Stimulated activated naive CD8-positive, alpha-beta T cell treated with anti-CD3 and anti-CD28 coated beads, Interleukin-15, Interleukin-2, amounts not matched to agents 100 U/mL and 50 U/mL, for 24 hours (primary cell): ENCODE measurements at places on chromosomes 4 and X.

- no peak for DNase-seq
Observed at GRCh38 chrX:148363471-148364235, 136.8 kb upstream of the AFF2 start.

GRCh38 chr4:120052856-120053255, 13.8 kb downstream of the MAD2L1 start:
- DNase-seq, result no peak

GRCh38 chrX:153953342-153953830, 8.9 kb upstream of the RENBP start:
- peak; percentile 83 for DNase-seq

DNA sequence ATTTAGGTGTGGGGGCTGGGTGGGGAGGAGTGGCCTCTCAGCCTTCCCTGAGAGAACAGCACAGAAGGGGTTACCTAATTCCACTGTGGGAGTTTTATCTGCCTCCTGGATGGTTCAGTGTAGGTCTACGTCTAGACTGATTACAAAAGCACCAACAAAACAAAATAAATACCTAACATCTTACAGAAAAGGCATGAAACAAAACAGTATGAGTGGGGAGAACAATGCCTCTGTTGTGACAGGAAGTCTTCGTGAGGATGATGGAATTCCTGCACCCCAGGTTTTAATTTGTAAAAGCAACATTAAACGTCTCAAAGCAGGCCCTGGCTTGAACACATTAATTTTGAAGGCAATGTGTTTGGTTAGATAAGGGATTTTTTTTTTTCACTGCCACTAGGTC, 112.1 kb upstream of the GPC4 start:
- DNase-seq, result no peak

- no peak for DNase-seq
Observed at GRCh38 chr4:105170711-105171110, 24.0 kb downstream of the TET2 start.

- no peak for DNase-seq
Observed at GRCh38 chr4:88003261-88003660, 4.2 kb upstream of the PKD2 start.

DNA sequence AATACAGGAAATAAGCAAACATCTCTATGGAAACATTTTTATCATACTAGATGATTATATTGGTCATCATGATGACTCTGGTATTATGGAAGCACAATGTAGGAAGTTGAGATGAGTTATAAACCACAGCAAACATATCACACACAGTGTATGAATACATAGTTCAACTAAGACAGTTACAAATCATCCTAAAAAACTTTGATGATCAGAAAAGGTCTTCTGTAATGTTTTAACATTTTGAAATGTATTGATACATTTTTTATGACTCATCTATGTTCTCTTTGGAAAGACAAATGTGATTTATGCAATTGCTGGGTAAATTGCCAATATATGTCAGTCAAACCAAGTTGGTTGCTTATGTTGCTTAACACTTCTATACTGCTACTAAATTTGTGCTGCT, 4.8 kb downstream of the CXCL3 start:
- DNase-seq, result no peak

DNA sequence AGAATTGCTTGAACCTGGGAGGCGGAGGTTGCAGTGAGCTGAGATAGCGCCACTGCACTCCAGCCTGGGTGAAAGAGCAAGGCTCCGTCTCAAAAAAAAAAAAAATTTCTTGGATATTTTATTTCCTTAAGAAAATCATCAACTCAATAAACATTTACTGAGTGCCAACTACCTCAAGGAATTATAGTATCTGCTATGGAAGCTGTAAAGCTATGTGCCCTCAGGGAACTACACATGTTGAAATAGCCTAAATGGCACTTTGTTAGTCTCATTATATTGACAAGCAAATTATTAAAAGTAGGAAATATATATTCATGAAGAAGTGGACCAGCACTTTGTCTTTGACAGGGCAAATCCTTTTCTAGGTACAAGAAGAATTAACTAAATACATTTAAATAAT, 40.8 kb downstream of the ELOVL6 start:
- no peak for DNase-seq

- no peak for DNase-seq
Observed at GRCh38 chr4:7424553-7425111, 10.1 kb downstream of the PSAPL1 start.

- no peak for DNase-seq
Observed at GRCh38 chr4:127069675-127070074, 563.1 kb upstream of the INTU start.

- no peak for DNase-seq
Observed at GRCh38 chr4:150006197-150006596, 72.0 kb upstream of the DCLK2 start.

GRCh38 chrX:153582896-153583295, 16.0 kb downstream of the CCNQ start:
- DNase-seq, result peak; percentile 66

- no peak for DNase-seq
Observed at GRCh38 chr4:123939621-123940020, 543.0 kb downstream of the SPRY1 start.

DNA sequence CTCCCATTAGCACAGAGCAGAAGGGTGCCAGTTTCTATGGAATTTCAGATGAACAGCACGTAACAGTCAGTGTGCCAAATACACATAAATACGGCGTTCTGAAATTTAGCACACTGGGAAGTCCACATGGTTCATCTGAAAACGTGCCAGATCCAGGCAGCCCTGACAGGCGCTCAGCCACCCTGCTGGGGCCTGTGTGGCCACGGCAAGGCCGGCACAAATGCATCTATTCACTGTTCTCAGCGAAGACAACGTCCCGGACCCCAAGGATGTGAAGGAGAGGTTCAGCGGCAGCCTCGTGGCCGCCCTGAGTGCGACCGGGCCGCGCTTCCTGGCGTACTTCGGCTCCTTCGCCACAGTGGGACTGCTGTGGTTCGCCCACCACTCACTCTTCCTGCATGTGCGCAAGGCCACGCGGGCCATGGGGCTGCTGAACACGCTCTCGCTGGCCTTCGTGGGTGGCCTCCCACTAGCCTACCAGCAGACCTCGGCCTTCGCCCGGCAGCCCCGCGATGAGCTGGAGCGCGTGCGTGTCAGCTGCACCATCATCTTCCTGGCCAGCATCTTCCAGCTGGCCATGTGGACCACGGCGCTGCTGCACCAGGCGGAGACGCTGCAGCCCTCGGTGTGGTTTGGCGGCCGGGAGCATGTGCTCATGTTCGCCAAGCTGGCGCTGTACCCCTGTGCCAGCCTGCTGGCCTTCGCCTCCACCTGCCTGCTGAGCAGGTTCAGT, 15.6 kb downstream of the DGKQ start:
- no peak for DNase-seq
